Colonic mucosa (tissue), 4 donors: ENCODE measurements at places on chromosomes 3 and 15. TPM values are rescaled to one million over a fixed set of nuclear protein-coding genes. Genes with fewer than 3 reads are reported as not detected.

SLC27A2 gene
- 35.6 TPM for total RNA-seq

DNA sequence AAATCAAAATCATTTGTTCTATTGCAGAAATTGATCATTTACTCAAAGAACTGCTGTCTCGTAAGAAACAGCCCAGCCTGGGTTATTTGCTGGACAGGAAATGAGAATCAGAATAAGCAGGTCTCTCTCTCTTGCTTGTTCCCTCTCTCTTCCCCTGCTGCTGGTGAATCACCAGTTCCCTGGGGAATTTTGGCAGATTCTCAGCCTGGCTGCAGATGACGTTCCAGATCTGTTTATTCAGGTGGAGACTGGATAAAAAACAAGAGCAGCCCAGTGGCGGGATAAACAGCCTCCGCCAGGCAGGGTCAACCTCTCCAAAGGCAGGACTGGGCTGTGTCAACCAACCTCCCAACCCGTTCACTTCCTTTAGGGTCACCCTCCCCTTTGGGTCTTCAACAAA lies 72.1 kb downstream of the LRIG1 start:
- DNase-seq = peak; percentile 68

CEMIP gene
- total RNA-seq = 2.1 TPM

GRCh38 chr15:29090617-29091466 lies 178.8 kb downstream of the NSMCE3 start:
- no peak for DNase-seq

DNA sequence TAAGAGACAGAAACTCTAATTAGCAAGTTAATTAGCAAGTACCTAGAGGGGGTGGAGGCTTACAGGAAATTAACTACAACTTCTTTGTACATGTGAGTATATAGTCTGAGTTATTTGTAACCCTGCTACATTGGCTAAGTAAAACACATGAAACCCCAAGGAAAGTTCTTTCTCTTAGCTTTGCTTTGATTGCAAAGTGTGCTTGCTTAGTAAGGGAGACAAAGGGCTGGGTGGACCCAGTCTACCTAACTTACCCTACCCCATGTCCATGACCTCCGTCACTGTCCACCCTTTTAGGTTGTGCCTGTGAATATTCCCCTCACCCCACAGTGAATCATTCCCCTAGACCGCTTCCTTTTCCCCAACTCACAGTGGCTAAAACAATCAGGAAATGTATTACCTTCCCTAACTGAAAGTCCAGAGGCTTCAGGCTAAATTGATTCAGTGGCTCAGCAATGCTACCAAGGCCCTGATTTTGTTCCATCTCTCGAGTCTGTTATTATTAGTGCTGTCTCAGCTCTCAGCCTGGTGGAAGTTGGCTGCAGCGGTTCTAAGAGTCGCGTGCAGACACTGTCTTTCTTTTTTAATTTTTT lies 31.1 kb upstream of the RYR3 start:
- no peak for DNase-seq

DNA sequence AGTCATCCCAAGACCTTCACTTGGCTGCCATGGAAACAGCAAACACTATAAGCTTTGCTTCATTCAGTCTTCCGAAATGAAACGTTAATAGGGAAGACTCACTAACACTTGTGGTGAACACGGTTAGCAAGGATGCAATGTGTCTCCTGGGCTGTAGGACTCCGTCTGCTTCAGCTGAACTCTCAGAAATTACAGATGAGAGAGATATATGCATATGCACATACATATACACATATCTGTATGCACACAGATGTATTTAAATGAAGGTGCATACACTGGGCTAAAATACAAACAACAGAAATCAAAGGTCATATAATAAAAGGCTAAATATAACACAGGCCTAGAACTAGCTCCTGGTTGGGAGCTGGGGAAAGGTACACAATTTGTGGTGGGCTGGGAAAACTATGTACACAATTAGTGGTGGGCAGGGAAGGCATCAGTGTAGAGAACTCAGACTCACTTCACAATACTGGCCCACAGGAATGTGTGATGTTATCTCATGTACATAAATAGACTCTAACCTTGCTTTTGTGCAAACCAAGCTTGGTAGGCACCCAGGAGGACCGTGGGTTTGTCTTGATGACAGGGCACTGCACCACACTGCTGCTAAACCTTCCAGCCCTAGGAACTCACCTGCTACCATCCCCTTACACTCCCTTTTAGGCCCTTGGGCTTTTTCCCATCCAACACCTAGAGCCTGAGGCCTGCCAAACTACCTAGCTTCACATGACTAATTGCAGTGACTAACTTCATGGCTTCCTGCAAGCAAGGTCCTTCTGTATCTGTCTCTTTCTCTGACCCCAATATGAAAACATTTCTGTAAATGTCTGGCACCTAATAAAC lies 873.1 kb downstream of the NSUN3 start:
- no peak for DNase-seq

- DNase-seq = no peak
Observed at GRCh38 chr15:52680041-52680391, 828 bp upstream of the ATOSA start.

DNA sequence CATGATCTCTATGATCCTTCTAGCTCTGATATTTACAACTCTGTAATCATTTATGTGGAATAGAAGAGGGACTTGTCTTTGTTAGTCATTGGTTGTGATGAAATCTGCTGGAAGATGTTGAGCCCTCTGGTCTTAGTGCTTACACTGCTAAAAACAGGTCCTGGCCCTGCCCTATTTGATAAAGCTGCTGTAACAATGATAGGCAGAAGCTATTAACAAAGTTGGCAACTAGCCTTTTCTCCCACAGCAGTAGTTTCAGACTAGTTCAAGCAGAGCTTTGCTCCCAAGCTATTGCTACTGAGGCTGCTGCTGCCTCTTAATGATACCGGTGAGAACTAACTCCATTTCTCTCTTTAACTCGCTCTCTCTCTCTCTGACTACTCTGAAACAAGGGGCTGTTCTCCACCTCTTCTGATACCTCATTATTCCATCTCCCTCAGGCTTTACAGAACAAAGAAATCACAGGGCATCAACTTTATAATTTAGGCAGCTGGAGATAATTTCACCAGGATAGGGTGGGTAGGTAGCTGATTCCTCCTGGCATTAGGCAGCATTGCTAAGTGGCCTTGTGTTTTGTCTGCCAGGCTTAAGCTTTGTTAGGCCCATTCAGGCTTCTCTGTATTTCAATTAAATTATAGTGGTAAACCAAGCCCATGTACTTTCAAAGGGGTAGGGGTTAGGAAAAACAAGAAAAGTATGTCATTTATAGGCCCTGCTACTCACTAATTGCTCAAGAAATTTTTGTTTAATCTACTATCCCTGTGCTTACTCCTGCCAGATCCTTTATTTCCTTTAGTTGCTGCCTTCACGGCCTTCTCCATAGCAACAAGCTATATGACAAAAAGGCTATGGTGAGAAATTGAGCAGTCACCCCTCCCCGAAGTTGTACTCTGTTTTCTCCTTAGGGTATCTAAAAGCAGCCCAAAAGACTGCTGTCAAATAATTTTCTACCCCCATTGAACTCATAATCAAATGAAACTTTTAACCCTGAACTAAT lies 139.6 kb downstream of the RBPMS2 start:
- peak; percentile 29 for DNase-seq

DNA sequence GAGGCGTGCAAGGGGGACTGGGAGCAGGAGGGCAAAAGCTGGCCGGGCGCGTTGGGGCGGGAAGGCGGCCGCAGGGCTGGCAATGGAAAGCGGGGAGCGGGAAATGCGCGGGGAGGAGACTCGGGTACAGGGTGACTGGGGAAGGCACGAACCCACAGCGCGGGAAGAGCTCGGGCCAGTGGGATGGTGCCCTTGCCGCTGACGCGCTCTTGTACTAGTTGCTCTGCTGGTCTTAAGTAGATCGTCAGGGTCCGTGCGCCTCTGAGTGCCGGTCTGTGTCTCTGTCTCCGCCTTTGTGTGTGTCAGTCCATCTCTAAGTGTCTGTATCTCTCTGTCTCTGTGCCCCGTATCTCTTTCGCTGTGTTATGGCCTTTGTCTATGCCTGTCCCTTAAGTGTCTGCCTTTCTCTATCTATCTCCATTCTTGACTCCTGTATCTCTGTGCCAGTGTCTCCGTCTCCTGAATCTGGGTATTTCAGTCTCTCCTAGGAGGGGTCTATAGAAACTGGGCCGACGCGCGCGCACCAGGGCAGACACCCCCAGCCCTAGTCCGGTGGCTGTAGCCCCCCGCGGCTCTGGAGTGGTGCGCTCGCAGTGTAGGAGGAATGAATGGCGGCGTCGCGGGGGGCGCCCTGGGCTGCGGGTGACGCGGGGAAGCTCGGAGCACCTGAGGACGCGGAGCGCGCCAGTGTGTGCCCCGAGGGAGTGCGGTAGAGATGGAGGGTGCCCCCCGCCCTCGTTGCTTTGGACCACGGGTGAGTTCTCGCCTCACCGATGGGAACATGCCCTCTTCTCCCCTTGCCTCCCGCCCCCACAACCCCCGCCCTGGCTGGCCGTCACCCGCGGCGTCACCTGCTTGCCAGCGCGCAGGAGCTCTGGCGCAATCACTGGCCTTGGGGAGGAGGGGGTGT lies 756 bp upstream of the CAMK2N2 start:
- DNase-seq = no peak

GRCh38 chr3:74537857-74538256 lies 76.6 kb downstream of the CNTN3 start:
- DNase-seq = no peak

- DNase-seq = no peak
Observed at GRCh38 chr15:90773485-90773884, 56.3 kb downstream of the BLM start.

GALNT15 gene
- 2.1 TPM for total RNA-seq

DNA sequence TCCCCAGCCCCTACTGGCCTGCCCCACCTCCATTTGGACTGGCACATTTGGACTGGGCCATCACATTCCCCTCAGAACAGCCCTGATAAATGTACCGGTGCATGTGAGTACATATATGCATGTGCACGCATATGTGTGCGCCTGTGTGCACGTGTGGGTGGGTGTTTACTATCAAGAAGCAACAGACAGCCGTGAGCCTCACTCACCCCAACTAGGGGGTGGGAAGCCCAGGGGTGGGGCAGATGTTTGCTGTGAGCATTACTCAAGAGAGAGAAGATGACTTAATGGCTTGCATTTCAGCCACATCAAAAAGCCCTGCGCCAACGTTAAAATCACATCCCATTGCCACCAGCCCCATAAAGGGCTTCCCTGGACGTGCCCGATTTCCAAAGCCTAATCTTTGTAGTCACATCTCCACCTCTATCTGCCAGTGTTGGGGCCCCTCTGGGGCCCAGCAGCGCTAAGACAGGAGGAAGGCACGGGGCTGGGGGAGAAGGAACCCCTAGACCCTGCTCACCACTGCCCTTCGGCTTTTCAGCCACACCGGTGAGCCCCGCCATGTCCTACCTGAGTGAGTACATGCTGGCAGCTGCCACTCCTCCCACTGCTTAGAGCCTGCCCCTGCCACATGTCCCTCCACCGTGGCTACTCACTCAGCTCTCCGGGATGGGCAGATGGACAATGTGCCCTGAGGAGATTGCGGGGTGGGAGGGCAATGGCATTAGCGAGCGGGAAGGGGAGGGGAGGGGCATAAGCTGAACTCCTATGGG lies 10.9 kb downstream of the ITIH3 start:
- DNase-seq = no peak

- DNase-seq = no peak
Observed at GRCh38 chr15:86588413-86588812, 508.7 kb downstream of the AGBL1 start.

DUOXA1 gene
- 0.88 TPM for total RNA-seq

- no peak for DNase-seq
Observed at GRCh38 chr3:150610785-150611184, 7.7 kb downstream of the SELENOT start.

GRCh38 chr3:188978421-188979171 lies 193.2 kb upstream of the TPRG1 start:
- no peak for DNase-seq

DNA sequence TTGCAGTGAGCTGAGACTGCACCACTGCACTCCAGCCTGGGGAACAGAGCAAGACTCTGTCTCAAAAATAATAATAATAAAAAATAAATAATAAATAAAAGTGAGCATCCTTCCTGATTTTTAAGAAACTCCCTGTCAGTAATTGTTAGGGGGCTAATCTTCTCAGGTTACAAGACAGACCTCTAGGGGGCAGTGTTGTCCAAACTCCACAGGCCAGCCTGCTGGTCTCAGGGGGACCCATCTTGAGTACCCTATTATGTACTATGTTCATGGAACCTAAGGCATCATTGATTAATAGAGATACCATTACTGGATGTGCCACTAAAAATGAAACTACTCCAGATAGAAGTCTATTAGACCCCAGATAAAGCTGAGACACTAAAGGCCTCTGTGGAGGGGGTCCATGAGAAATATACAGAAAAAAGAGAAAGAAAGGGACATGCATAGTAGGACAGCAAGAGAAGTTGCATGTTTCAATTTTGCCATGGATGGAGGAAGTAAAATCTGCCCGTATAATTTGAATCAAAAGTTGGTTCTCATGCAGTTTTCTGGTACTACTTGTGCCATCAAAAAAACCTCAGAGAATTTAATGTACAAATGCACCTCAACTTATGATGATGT lies 85.5 kb upstream of the CDV3 start:
- DNase-seq = peak; percentile 74

- no peak for DNase-seq
Observed at GRCh38 chr3:24168977-24169376, 223.9 kb downstream of the NR1D2 start.

GRCh38 chr3:7518456-7518855 lies 657.5 kb downstream of the GRM7 start:
- DNase-seq = no peak

- DNase-seq = no peak
Observed at GRCh38 chr3:118473343-118473742, 561.3 kb downstream of the IGSF11 start.

GOLGA8K gene
- total RNA-seq = 0.24 TPM
